ENCODE measurements at places on chromosomes 4 and X.

DNA sequence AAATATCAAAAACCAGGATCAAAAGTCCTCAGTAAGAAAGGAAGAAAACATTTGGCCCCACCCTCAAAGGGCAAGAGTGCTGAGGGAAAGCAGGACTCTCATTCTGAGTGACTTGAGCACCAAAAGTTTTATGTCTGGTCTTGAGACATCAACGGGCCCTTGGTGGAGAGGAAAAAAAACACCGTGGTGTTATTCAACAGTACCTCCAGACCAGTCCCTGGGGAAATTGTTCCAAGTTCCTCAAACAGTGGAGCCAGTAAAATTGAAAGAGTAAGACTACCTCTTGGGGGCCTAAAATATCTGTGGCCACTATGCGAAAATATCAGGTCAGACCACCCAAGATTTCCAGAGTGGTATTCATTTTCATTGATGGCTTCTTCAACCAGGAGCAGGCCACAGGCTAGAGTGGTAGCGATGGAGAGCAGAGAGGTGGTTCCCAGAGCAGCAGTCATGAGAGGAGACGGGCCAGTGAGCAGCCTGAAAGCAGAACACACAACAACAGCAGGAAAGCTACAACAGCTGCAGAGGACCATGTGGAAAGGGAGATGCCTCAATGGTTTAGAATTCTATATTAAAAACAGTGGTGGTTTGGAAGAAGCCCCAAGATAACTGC is 63.7 kb upstream of the RPL34 start:
- DNase-seq = peak; percentile 62

- no peak for DNase-seq
Measured at GRCh38 chrX:66863721-66864120, 224.8 kb upstream of the EDA2R start.

DNA sequence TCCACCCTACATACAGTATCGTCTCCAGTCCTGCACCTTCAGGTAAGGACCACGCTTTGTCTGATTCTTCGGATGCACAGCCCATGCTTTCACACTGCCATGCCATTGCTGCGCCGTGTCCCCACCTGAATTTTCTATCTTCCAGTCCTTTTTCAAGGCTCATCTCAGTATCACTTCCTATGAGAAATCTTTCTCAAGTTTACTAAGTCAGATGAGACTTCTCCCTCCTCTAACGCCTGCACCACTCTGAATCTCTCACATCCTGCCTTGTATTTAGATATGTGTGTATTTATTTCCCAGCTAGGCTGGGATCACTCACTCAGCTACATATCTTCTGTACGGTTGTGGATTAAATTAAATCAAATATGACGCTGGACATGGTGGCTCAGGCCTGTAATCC is 116.8 kb downstream of the SMIM20 start:
- no peak for DNase-seq

DNA sequence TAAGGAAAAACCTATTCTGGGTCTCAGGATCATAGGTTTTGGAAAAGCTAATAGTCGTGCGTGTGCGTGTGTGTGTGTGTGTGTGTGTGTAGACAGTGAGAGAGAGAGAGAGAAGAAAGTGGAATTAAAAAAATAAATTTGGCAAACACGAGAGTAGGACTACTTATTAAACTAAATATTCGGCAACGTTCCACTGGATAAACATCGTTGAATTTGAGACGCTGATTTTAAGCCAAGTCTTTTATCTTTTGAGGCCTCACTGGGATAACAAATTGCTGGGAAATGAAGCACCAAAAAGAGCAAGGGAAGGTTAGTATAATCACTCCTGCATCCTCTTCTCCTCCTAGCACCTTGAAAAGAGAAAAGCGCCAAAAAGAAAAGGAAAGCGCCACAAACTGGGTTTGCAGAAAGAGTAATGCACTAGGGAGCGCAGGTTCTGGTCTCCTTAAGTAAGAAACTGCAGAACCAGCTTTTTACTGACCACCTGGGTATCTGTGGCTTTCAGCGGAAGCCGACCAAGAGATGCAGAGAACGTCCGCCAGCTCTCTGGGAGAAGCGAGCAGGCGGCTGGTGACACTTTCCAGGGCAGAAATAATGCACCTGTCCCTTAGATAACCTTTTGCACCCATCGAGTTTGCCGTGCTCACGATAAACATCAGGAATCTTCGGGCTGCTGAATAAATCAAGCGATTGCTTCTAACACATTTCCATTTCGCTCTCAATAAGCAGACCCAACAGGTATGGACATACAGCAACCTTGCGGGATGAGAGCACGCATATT is 3.4 kb downstream of the ATOH1 start:
- DNase-seq = no peak

DNA sequence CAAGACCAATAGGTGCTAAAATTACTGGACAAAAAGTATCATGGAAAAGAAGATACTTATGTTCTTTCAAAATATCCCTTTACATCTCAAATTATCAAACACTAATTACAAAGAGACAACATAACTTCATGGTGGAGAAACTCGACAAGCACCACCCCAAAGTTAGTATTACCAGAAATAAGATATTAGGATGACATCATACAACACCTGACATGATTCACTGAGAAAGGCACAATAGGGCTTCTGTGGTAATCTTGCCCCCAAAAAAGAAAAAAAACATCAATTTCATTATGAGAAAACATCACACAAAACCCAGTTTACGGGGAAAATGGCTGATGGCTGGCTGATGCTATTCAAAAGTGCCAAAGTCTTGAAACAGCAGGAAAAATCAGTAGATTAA is 1781.7 kb upstream of the PCDH10 start:
- DNase-seq = no peak

GRCh38 chr4:48121180-48121579 is 12.9 kb downstream of the TXK start:
- no peak for DNase-seq

DNA sequence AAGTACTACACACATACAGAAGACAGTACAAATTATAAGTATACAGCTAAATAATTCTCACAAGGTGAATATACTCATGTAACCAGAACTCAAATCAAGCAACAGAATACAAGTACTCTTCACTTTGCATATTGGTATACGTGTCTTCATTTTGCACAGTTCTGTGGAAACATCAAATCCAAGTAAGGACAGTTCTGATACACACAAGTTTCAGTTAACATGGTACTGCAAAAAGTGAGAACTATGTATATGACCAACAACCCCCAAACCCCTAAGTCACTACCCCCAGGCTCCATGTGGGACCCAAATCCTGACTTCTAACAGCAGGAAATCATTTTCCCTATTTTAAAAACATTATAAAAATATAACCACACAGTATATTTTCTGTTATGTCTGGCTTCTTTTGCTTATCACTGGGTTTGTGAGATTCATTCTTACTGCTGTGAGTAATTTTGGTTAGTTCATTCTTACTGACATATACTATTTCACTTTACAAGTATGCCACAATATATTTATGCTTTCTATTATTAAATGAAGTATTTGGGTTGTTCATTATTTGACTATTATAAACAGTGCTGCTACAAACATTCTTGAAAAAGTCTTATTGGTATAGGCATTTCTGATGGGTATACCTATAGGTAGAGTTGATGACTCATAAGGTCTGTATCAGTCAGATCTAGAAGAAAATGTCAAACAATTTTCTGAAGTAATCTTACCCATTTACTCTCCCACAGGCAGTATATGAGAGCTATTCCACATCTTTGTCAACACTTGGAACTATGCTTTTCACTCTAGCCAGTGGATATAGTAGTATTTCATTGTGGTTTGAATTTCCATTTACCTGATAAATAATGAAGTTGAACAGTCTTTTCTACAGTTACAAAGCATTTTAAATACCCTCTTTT is 47.0 kb downstream of the SCLT1 start:
- no peak for DNase-seq

GRCh38 chr4:37909332-37910090 is 18.6 kb downstream of the TBC1D1 start:
- no peak for DNase-seq

- no peak for DNase-seq
Measured at GRCh38 chr4:123832173-123833026, 435.8 kb downstream of the SPRY1 start.

GRCh38 chrX:111102636-111103035 is 6.6 kb downstream of the PAK3 start:
- no peak for DNase-seq
